ENCODE measurements at places on chromosomes 7 and 10.

GRCh38 chr10:60565492-60565891 is 175.8 kb upstream of the ANK3 start:
- DNase-seq, result no peak

GRCh38 chr7:20193242-20193777 is 23.9 kb downstream of the MACC1 start:
- DNase-seq, result no peak

- peak; percentile 60 for DNase-seq
Measured at GRCh38 chr7:33719059-33719581, 186.2 kb upstream of the BMPER start.

DNA sequence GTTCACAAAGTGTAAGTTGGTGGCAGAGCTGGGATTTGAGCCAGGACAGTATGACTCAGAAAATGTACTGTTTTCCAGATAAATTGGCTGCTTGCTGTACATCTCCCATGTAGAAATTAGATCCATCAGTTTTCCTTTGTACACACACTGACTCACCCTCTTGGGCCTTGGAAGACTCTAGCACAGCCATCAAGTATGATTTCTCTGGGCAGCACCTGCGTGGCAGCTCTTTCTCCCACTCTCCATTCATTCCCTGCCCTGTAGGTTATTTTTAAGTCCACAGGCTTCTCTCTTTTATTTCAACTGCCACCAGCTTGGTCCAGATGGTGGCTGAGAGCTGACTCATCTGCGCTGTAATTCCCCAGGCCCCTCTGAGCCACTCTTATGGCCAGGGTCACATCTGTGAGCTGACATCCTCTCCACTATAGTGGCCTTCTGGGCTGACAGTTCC is 28.3 kb upstream of the SDK1 start:
- DNase-seq, result no peak

DNA sequence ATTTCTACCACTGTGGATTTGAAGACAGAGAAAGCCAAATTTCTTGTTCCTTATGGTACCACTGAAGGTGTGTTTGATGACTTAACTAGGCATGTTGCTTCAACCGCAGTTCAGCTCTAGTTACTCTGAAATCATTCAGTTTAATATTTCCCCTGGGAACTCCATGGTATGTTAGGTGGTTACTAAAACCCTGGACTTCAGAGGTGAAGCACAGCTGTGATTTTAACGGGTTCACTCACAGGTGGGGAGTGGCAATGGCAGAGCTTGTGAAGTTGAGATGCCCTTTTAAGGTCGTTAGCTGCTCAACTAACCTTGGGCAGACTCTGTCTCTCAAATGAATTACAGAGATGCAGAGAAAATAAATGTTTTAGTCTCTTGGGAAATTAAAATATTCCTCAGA is 163.6 kb upstream of the PHYHIPL start:
- DNase-seq, result no peak

DNA sequence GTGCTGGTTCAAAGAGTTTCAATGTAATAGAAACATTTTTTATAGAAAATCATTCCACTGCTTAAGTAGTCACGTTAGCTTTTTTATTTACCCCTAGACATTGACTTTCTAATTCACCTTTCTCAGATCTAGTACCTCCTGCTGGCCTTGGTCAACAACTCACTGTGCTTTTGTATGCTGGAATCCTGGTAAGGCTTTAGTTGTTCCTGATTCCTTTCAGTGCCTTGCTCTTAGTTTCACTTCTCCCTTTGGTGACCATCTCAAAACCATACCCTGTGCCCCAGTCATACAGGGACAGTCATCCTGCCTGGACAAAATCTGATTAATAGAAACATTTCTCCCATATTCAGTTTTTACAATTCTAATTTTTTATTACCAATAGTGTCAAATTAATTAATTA is 130.2 kb downstream of the GPR37 start:
- no peak for DNase-seq

DNA sequence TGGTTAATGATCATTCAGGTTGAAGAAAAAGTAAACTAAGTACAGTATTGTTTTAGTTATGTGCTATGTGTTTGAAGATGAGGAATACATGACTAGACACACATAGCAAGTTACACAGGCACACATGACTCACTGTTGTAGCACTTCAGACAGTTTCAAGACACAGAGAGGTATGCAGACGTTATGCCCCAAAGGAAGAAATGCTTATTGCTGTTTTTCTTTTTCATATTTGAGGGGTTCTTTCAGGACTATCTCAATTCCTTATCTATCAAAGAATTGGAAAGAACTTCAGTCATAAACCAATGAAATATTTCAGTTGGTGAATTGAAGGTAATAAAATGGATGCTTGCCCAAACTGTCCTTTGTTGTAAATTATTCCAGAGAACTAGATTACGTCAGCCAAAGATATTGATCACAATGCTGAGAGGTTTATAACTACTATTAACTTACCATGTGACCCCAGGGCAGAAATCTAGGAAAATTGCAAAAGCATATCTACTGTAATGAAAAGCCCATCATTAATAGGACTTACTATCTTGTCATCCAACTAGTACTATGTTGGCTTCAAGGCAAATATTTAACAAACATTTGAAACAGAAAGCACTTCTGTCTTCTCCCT is 61.2 kb upstream of the CAPZA2 start:
- DNase-seq, result no peak

- DNase-seq, result no peak
Measured at GRCh38 chr10:72459301-72459700, 104.6 kb upstream of the DNAJB12 start.

DNA sequence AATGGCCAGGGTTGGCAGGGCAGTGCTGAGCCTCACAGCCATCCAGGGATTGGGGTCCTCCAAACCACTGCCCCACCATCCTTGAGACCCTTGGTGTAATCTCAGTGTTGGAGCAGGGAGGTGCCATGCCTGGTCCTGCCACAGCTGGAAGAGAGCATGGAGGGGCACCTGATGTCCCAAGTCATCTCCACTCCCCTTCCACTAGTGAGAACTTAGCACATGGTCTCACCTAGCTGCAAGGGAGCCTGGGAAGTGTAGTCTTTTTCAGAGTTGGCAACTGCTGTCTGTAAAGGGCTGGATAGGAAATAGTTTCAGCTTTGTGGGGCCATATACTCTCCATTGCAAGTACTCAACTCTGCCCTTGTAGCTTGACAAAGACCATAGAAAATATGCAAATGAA is 238.7 kb downstream of the RPS24 start:
- no peak for DNase-seq

GRCh38 chr10:23192712-23193434 is 761 bp downstream of the PTF1A start:
- no peak for DNase-seq

DNA sequence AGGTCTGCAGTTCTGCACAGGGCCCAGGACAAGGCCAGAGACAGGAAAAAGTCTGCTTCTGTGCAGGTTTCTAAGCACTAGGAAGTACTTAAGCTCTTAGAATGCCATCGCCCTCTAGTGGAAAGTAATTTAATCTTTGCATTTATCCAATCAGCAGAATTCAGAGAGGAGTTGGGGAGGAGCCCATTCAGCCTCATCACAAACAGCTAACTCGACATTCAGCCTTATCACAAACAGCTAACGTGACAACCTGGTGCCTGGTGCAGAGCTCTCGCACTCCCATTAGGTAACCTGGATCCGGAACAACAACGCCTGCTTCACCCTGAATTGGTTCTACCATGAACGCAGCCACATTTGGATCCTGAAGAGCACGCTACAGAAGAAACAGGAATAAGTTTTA is 15.2 kb downstream of the OAT start:
- DNase-seq, result no peak

DNA sequence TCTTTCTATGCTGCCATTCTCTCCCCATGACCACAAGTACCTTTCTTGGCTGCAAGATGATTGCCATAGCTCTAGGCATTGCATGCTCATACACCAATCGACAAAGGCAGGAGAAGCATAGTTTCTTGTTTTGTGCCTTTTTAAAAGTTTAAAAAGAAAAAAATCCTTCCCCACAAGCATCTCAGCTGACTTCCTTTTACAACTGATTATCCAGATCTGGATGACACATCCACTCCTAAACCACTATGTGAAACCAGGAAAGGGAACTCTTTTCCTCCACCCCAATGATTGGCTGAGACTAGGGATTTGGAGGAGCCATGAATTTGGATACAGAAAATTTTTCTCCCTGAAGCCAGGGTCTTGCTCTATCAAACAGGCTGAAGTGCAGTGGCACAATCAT is 14.5 kb upstream of the LRRC4 start:
- no peak for DNase-seq

- DNase-seq, result no peak
Measured at GRCh38 chr7:29308424-29308823, 113.8 kb downstream of the CHN2 start.

DNA sequence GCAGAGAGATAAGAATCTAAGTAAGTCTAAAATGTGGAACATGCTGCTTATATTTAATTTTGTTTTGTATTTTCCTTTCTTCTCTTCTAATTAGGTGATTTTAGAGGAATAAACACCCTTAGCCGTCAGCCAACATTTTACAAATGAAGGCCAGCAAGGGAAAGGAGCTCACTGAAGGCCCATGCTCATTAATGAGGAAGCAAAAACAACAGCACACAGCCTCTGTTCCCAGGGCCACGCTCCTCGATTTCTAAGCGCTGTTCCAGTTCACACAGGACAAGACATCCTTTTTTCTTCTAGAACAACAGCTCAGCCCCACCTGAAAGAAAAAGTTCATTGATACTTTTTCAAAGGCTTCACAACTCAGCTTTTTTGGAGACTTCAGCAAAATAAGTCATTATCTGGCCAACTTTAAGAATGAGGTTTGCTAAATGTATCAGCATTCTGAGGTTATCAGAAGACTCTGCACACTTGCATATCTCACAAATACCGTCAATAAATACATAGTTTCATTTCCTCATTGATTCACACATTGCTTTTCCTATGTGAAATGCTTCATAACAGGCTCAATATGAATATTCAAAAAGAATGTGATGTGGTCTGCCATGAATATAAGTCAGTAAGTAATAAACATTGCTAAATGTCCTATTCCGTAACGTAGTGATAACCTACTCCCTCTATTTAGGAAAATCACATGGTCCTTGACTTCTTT is 34.8 kb upstream of the SFMBT2 start:
- no peak for DNase-seq

- no peak for DNase-seq
Measured at GRCh38 chr10:114513381-114513792, 109.1 kb upstream of the AFAP1L2 start.

DNA sequence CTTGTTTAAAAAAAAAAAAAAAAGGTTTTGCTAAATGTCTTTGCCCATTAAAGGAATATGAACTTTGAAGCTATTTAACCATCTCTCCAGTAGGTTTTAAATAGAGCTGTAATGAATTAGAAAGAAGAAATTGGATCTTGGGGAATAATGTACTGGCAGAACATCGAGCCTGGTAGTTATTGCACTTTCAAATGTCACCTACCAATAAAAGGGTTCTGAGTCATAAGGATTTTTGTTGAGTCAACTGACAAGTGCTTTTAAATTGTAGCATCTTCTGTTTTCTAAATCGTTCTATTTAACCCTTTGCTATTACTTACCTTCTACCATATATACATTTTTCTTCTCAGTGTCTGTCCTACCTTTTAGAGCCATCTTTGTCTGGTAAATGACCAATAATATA is 10.7 kb downstream of the CUTC start:
- DNase-seq, result no peak

- no peak for DNase-seq
Measured at GRCh38 chr10:109835257-109835656, 88.1 kb downstream of the XPNPEP1 start.

GRCh38 chr10:29617880-29618340 is 16.9 kb downstream of the SVIL start:
- peak; percentile 75 for DNase-seq

DNA sequence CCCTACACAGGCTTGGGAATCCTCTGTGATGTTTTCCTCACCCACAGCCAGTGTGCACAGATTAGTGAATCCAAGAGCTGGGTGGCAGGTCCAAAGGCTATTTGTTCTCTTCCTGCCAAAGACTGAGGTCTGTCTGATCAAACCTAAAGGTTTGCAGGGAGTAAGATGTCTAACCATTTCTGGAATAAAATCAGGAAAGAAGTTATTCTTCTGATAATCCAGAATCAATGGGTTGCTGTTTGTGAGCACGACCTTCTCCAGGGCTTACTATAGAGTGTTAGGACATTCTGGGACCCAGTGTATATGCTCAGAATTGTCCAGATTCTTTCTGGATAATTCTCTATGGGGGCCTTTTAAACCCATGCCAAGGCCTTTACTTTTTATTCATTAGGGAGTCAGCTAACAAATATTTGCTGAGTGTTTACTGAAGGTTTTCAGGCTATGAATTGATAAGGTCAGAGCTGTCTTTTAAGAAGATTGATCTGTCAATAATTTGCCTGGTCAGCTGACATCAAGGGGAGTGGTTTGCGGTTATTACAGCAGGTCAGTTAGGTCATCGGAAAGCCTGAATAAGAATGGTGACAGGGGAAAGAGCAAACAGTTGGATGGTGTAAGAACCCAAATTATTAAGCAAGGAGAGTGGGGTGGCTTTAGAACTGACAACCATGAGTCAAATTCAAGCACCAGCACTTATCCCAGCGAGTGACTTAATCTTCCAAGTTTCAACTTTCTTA is 7.5 kb upstream of the TECTB start:
- DNase-seq, result no peak
